ENCODE measurements at places on chromosomes 5 and 9.

GRCh38 chr9:19470567-19470966, 61.8 kb downstream of the ACER2 start:
- no peak for DNase-seq

DNA sequence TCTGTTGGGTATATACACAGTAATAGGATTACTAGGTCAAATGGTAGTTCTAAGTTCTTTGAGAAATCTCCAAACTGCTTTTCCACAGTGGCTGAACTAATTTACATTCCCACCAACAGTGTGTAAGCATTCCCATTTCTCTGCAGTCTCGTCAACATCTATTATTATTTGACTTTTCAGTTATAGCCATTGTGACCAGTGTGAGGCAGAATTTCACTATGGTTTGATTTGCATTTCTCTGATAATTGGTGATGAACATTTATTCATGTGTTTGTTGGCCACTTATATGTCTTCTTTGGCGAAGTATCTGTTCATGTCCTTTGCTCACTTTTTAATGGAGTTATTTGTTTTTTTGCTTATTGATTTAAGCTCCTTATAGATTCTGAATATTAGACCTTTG, 596.2 kb upstream of the DAB2 start:
- no peak for DNase-seq

- DNase-seq, result no peak
Observed at GRCh38 chr9:112494153-112494552, 7.5 kb downstream of the KIAA1958 start.

DNA sequence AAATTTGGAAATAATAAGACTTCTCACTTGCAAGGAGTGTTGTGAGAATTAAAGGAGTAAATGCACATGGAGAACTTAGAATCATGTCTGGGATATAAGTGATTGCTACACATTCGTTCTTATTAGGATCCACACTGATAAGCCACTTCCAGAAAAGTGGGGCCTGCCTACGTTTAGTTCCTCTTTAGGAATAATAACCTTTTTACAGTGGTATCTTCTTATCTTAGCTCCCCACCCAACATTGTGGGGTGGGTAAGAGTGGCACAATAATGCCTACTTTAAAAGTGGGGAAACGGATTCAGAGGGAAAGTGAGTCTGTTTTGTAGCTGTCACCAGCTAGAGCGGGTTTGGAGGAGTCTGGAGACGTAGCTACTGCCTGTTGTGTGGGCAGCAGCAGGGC, 16.0 kb downstream of the DOCK2 start:
- DNase-seq, result no peak

- DNase-seq, result peak; percentile 63
Observed at GRCh38 chr9:132214027-132214622, 52.3 kb downstream of the NTNG2 start.

DNA sequence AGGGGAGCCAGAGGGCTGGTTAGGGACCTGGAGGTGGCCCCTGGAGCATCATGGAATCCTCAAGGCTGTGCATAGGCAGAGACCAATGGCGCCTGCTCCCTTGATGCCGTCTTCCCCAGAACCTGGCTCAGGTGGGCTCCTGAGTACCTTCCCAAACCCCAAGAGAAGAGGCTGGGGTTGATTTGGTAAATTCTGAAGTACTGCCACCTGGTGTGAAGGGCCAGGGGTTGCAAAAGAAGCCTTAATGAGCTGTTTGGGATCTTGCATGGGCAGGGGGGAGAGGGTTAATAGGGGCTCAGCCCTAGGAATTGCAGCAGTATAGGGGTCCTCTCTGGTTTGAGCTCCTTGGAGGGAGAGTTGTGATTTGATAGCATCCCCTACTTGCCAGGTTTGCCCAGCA, 52.1 kb downstream of the CYSTM1 start:
- DNase-seq, result no peak

GRCh38 chr5:14463629-14464028, 118.0 kb upstream of the OTULINL start:
- peak; percentile 59 for DNase-seq

GRCh38 chr5:61866930-61867329, 439.1 kb upstream of the KIF2A start:
- DNase-seq, result no peak

- DNase-seq, result no peak
Observed at GRCh38 chr5:57720656-57721055, 238.0 kb upstream of the ACTBL2 start.

DNA sequence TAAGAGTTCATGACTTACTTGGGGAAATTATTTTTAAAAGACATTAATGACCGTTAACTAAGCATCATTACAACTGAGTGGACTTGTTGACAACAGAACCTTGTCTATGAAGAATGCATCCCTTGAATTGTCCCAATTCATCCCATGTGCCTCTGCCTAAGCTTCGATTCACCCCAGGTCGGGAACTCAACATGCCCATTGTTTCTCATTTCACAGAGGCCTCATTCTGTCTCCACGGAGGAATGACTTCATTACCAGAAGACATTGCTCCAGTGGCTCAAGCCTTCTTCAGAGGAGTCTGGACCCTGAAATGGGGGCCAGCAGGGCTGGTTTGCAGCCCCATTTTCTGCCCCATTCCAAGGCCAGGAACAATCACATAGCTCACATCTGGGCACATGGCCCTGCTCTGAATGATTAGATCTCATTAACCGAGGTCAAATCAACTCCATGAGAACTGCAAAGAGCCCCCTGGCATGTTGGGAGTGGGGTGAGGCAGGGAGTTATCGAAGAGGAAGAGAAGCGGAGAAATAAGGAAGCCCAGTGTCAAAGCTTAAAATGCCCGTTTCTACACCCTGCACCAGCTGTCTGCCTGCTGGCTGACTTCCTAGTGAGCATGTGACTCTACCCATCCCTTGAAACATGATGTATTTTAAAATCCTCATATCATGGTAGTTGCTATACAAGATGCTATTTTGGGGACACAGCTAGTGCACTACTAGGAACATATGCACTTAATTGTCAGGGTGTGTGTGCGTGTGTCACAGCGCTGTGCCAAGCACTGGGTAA, 137.3 kb downstream of the LHFPL2 start:
- no peak for DNase-seq

- no peak for DNase-seq
Observed at GRCh38 chr9:90034071-90034470, 429.3 kb downstream of the GADD45G start.

GRCh38 chr5:9239071-9239470, 306.8 kb downstream of the SEMA5A start:
- DNase-seq, result no peak

DNA sequence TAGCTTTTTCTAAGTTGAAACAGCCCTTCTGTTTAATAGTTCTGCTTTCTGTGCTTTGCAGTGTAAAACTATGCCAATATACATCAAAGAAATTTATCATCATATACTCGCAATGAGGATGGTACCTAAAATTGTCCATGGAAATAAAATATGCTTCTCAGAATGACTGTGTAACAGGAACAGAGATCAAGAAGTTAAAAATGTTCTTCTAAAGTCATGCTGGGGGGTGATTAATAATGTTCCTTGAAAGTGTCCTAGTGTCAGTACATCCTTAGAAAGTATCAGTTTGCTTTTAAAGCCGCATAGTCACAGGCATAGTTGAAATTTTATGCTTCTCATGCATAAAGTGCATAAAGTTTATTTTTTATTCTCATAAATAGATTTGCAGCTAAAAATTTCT, 4.0 kb upstream of the LRRC70 start:
- DNase-seq, result no peak

- no peak for DNase-seq
Observed at GRCh38 chr9:77809552-77809951, 161.4 kb upstream of the GNA14 start.

- DNase-seq, result peak; percentile 50
Observed at GRCh38 chr9:132443951-132444607, 34.1 kb downstream of the CFAP77 start.

GRCh38 chr5:110376281-110376951, 350.1 kb downstream of the TMEM232 start:
- no peak for DNase-seq

GRCh38 chr9:129183495-129184218, 5.6 kb upstream of the IER5L start:
- DNase-seq, result no peak

DNA sequence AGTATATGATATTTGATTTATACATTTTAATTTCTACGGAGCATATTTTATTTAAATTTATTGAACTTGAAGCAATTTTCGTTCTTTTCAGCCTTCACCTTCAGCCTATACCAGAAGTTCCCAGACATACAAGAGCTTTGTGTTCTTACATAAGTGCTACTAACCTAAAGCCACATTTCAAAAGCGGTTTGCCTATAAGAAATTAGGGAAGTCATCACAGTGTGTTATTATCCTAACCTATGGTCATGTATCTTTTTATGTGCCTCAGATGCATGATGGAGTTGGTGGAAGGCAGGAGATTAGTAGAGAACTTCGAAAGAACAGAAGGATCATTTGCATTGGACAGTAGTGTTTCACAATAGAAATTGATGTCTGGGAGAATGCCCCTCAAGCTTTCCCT, 3.1 kb downstream of the KIF2A start:
- no peak for DNase-seq

GRCh38 chr9:133403766-133404453, 13.9 kb downstream of the REXO4 start:
- DNase-seq, result no peak

DNA sequence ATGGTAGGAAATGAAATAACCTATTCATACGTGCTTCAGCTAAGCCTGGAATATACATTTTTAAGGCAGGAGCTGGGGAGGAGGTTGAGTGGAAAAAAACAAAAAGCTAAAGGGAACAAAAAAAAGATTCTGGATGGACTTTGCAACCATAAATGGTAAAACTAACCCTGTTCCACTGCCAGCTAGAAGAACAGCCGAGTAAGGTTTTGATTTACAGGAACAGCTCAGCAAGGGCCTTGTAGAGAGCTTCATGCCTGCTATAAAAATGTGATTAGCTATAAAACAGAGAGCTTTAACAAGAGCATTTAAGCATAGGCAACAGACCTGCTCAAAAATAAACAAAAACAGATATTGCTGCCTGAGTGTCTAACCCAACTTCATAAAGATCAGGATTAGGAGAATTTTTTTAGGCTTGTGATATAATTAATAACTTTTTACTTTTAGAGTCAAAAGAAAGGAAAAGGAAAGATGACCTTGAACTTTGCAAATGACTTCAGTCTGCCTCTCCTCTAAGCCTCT, 194.8 kb downstream of the FBXL7 start:
- DNase-seq, result no peak

- DNase-seq, result no peak
Observed at GRCh38 chr5:164233791-164234190, 728.4 kb downstream of the MAT2B start.

DNA sequence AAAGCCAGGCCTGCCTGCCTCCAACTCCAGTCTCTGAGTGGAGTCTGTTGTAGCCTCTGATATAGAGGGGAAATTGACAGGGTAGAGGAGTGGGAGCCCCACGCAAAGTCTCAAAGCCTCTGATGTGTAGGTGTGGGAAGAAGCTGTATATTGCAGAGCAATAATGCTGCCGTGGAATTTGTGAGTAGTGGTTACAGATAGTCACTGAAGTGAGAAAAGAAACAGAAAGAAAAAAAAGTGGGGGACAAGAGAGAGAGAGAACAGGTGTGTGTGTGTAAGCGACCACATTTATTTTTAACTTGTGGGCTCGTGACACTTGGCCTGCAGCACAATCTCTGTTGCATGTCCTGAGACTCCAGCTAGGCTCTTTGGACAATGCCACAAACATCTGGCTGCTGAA, 227.8 kb downstream of the NSG2 start:
- DNase-seq, result no peak

- no peak for DNase-seq
Observed at GRCh38 chr5:147346006-147346561, 111.3 kb downstream of the STK32A start.

DNA sequence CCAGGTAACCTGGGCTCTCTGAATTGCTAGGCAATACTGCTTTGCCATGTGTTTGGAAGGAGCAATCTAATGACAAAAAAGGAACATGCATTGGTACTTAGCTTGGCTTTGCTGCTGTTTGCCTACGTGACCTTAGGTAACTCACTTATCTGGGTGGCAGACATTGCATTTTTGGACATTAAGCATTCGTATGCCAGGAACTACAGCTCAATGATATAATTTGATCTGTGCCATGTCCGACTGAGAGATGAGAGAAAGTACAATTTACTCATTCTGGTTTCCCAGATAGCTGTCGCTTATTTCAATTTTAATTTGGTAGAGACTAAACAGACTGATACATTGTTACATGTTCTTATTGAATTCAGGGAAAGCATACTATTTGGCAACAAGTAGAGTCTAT, 63.2 kb upstream of the FRRS1L start:
- DNase-seq, result no peak

DNA sequence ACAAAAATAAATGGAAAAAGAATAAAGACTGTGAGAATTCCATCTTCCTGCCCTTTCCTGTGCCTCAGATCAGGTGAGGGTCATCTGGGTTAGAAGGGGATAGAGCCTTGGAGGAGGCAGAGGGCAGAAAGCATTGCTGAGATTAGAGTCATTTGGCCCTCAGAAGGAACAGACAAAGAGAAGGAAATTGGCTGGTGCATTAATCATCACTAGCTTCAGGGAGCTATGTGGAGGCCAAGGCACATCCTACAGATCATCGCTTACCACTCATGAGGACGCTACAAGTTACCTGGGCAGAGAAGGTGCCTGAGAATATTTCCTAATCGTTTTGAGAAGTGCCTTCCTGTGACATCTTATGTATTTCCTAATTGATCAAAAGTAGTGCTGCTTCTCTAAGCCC, 74.5 kb downstream of the C7 start:
- DNase-seq, result no peak

- no peak for DNase-seq
Observed at GRCh38 chr5:66306105-66306843, 162.2 kb downstream of the SREK1 start.
